ENCODE measurements at places on chromosomes 3 and 15.

GRCh38 chr3:53846851-53847155 lies 435 bp downstream of the IL17RB start:
- DNase-seq: no peak

GRCh38 chr15:49110158-49110944 lies 45.0 kb downstream of the COPS2 start:
- DNase-seq: no peak

GRCh38 chr3:16055606-16056211 lies 118.8 kb upstream of the GALNT15 start:
- no peak for DNase-seq

DNA sequence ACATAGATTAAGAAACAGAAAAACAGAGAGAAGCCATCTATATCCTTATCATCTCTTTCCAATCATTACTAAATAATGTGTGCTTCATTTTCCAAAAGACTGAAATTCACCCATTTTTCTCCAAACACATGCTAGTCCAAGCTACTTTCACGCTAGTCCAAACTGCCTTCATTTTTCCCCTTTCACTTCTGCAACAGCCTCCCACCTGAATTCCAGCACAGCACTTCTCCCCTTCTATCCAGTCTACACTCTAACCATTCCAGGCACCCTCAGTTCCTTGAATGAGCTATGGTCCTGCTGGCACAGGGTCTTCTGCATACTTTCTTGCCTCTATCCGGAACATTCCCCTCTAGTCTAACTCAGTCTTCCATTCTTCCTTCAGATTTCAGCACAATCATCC lies 112.0 kb downstream of the THRB start:
- no peak for DNase-seq

DNA sequence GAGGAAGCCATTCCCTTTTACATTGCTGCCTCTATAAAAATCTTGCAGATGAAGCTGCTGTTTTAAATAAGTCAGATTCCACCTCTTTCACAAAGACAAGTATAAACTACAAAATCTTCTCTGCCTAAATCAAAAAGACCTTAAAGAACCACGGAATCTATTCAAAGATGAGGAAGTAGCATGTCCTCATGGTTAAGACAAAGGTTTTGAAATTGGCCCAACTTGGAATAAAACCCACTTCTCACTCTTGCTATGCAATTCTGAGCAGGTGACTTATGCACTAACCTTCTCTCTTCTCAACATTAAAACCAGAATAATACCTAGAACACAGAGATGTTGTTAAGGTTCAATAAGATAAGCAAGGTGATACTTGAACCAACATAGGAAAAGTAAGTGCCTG lies 97.6 kb downstream of the FOXP1 start:
- DNase-seq: no peak

GRCh38 chr15:77243135-77243534 lies 172.2 kb upstream of the TSPAN3 start:
- no peak for DNase-seq

DNA sequence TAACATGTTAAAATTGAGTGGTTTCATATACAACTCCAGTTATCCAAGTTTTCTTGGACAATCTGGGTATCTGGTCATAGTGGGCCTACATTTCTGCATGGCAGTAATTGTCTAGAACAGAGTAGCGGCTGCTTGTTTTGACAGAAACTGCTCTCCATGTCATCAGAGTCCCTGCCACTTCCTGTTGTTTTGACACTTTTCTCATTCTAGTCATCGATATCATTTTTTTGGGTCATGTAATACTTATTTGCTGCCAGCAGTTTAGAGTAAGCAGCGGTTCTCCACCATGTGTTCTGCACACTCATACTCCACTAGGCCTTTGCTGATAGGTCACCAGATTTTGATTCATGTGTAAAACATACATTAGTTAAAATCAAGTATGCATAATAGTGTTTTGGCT lies 81.5 kb downstream of the SLC25A26 start:
- no peak for DNase-seq

DNA sequence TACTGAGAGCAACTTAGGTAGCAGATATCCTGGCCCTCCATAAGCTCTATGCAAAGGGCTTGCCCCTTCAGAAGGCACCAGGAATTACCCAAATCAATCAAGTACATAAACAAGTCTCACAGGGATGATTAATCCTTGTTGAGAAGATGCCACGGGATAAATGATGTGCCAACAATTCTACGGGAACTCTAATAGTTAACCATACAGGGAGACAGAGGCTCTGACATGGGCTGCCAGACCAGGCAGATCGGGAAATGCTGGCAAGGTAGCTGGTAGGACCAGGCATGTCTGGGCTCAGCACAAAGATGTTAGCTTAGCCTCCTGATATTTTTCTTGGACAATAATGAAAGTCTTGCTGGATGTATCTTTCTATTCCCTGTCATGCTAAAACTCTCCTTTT lies 249.3 kb upstream of the THBS1 start:
- no peak for DNase-seq

DNA sequence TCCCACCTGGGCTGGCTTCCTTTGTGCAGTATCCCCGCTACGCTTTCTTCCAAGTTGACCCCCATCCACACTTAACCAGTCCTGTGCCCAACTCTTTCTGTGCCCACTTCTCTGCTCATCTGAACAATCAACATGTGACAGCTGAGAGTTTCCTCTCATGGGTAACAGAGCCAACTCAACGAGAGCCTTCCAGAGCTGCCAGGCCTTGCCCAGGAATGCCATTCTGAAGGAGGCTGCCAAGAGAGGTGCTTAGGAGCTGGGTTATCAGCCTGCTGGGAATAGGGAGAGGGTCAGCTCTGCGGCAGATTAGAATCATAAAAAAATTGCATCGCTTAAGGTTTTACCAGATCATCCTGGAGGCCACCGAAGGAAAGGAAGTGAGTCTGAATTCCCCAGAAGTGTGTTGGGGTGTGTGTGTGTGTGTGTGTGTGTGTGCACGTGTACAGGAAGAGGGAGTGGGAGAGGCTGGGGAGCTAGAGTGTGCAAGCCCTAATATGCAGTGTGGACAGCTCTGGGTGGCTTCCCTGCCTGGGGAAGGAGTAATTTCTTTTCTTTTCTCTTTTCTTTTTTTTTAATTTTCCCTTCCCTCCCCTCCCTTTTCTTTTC lies 66.7 kb downstream of the ITGA11 start:
- DNase-seq: no peak

GRCh38 chr3:108407886-108408285 lies 102.5 kb downstream of the MYH15 start:
- no peak for DNase-seq

DNA sequence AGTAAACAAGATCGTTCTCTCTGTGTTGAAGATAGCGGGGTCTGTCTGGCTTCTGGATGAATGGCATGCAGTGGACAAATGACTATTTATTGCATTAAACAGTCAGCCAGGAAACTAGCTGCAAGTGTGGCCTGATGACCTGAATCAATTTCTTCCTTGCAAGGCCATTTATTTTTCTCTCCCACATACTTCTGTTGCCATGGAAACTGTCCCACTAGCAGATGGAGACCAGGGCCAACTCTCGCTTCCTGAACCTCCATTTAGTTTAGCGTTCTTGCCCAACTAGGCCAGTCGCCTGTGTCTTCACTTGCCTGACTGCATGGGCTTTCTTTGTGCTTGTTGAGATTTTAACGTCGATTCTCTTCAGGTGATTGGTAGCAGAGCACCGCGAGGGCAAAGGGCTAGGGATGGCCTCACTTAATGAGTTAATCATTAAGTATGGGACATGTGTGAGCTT lies 27.6 kb downstream of the LMCD1 start:
- no peak for DNase-seq

Measured in D341Med (cell line).